ENCODE measurements at places on chromosomes 16 and 17.

DNA sequence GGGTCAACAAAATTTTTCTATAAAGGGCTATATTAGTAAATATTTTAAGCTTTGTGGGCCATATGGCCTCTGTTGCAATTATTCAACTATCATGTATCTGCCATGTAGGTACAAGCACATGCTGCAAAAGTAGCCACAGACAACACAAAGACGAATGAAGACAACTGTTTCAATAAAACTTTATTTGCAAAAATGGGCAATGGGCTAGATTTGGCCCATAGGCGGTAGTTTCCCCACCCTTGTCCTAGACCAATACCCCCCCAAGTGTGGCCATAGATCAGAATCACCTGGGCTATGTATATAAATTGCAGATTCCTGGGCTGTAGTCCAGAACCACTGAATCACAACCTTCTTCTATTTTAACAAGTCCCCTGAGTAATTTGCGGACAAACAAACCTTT is 331.0 kb upstream of the PSMD7 start:
- no peak for DNase-seq

GRCh38 chr16:73054813-73055482 is 7.0 kb upstream of the ZFHX3 start:
- no peak for DNase-seq

DNA sequence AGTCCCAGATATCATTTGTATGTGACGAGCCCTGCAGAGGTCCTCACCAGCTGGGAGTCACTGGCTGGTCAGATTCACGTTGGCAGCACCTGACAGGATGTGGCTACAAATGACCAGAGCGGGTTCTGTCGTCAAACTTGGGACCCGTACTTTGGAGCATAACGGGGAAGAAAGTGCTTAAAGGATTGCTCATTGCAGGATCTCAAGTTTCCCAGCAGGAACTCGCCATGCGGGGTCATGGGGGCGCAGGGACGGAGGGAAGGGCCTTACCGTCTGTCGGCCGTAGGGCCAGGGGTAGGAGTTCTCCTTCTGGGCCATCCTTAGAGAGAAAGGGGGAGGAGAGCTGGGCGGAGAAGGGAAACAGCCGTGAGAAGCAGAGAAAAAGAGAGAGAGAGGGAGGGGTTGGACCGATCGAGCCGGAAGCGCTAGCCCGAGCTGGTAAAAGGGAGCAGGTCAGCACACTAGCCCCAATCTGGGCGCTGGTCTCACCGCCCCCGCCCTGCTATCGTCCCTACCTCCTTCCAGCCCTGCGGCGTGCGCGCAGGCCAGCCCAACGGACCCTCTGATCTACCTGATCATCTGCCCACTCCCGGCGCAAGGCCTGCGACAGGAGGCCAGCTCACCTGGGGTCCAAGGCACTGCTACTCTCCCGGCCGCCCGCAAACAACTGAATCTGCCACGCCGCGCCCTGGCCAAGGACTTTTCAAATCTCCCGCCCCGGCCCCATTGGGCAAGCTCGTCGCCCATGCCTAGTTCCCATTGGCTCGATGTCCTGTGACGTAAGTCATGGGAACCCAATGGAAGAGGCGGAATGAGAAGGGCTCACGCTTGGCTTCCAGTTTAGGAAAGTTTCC is at the start of gene AURKB:
TSS of gene AURKB (minus strand) at position 669 of the 854 bp plus-strand sequence. CDS start at position 318, 351 bp downstream.
- peak; percentile 87 for DNase-seq

- DNase-seq, result no peak
Observed at GRCh38 chr17:34703533-34703932, 124.2 kb downstream of the TMEM132E start.

- DNase-seq, result no peak
Observed at GRCh38 chr17:64632606-64633005, 29.5 kb downstream of the SMURF2 start.

GRCh38 chr16:88103581-88104188 is 152.5 kb downstream of the BANP start:
- DNase-seq, result no peak

- DNase-seq, result no peak
Observed at GRCh38 chr16:65917466-65917865, 449.0 kb upstream of the CDH5 start.

- peak; percentile 55 for DNase-seq
Observed at GRCh38 chr17:74862108-74862901, 2.6 kb upstream of the GRIN2C start.

DNA sequence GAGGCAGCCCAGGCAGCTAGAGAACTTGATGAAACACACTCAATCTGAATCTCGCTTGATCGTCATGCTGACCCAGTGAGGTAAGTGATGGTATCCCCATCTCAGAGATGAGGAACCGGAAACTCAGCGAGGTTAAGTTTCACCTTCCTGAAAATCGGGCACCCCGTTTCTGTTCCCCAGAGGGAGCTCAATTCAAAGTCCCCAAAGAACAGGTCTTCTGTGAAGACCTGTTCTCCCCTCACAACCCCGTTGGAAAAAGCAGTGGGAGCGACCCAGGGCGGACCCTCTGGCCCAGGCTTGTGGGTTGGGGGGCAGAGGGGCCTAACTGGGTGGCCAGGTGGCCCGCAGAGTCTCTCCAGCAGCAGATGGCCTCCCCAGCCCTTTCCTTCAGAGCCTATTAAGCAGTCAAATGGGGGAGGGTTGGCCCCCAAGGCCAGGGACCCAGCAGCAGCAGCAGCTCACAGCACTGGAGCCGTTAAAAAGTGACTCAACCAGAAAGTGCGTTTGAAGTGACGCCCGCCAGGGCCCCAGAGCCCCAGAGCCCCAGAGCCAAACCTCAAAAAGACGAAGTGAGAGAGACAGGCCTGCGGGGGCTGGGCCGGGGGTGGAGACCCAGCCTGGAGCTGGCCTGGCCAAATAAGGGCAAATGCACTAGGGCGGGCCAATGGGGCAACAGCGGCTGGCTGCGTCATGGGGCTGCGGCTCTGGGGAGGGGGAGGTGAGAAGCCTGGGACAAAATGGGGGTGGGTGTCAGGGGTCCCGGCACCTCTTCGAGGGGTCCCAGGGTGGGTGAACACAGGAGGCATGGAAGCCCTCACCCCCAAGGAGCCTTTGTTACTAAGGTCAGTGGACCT is 9.2 kb upstream of the TSPOAP1 start:
- no peak for DNase-seq

GRCh38 chr16:57752581-57753447 is 17.2 kb downstream of the KATNB1 start:
- DNase-seq, result no peak

All from COR-L47 (cell line).